ENCODE measurements at places on chromosomes 12 and 14.

DNA sequence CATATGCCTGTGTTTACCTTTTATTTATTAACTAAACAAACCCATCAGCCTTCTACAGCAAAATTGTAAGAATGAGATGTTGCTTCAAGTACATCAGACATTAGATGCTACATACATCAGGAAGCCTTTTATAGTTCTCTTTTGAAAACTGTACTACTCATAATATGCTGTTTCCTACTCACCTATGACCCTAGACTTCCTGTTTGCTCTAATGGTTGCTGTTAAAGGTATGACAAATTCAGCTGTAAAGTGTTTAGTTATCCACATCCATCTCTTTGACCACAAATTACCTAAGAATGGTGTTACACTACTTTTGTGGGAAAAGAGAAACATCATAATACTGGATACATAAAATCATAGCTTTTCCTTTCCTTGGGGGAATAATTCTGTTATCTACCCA, 220.0 kb downstream of the RAD51B start:
- no peak for DNase-seq

- DNase-seq, result no peak
Measured at GRCh38 chr14:53331247-53331646, 178.1 kb upstream of the DDHD1 start.

GRCh38 chr12:90268574-90268973, 559.9 kb upstream of the ATP2B1 start:
- no peak for DNase-seq

DNA sequence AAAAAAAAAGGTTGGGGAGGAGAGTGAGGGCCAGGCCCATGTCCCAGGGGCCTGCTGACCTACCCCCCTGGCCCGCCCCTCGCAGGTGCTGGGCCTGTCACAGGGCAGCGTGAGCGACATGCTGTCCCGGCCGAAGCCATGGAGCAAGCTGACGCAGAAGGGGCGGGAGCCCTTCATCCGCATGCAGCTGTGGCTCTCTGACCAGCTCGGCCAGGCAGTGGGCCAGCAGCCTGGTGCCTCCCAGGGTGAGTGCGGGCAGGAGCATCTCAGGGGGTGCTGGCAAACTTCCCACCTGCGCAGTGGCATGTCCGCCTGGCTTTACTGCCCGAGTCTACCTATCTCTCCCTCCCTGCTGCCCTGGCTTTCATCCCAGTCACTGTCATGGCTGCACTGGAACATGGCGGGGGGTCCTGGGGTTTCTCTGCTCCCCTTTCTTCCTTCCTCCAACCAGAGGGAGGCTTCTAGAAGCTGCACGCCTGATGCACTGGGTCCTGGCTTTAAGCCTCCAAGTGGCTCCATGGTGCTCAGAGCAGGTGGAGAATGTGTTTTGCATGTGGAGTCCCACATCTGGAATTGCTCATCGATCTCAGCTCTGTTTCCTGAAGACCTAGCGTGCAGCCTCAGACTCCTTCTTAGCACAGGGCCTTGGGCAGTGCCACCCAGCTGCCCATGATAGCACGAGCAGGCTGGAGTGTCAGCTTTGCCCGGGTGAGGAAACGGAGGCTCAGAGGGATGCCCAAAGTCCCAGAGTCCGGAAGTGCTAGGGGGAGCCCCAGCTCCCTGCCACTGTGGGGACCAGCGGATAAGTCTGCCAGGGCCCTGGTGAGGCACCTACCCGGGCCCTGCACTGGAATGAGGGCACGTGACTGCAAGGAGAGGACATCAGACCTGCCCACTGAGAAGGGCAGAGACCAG, 46.3 kb downstream of the PHETA1 start:
- DNase-seq, result peak; percentile 52

DNA sequence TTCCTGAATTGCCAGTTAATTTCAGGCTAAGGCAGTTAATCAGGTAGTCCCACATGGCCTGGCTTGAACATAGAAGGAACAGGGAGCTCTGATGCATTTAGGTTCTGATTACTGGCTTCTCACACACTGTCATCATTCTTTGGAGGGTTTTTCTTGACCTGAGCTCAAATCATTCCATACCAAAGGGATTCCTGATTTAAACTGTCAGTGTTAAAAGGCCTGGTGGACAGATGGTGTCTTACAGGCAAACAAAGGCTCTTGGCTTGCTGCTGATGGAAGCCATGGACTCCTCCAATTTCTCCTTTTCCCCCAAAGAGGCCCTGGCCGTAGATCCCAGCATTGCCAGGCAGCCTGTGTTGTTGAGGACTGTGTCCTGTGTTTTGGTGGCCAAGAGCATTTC, 30.2 kb downstream of the CACNA1C start:
- no peak for DNase-seq

DNA sequence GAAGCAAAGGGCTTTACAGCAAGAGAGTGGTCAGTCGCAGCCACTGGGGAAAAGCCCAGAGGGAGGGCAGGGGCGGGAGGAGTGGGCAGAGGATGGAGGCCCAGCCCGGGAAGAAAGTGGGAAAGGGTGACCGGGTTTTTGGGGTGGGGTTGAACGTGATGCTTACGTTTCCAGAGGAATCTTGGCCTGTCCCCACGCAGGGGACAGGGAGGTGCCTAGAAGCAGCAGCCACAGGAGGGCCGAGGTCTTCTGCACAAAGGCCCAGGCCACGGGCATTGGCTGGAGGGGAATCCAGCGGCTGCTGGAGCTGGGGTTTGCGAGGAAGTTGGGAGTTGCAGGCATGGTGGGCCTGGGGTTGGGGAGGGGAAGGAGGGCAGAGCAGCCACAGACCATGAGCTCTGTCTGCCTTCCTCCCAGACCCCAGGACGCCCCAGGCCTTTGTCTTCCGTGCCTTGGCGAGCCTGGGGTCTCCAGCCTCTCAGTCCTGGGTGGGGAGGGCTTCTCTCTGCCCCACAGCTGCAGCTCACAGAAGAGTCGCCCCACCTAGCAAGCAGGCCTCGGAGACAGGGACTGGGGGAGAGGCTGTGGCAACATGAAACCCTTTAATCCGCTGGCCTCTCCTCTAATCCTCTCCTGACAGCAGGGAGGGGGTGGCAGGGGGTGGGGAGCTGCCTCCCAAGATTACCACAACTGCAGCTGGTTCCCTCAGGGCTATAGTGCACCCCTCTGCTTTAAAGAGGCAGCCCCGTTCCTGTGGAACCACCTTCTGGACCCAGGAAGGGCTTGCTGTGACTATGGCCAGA, at the start of gene CACNA2D4:
Gene CACNA2D4, minus strand, starts transcription at position 572 of the 803 bp plus-strand sequence. Its CDS starts 179 bp downstream, at position 393.
- no peak for DNase-seq

GRCh38 chr12:48023386-48023785, 19.1 kb upstream of the COL2A1 start:
- DNase-seq, result peak; percentile 67

- DNase-seq, result no peak
Measured at GRCh38 chr14:64779472-64779871, 75.2 kb downstream of the PLEKHG3 start.

- DNase-seq, result no peak
Measured at GRCh38 chr12:27429606-27430005, 16.9 kb upstream of the SMCO2 start.

DNA sequence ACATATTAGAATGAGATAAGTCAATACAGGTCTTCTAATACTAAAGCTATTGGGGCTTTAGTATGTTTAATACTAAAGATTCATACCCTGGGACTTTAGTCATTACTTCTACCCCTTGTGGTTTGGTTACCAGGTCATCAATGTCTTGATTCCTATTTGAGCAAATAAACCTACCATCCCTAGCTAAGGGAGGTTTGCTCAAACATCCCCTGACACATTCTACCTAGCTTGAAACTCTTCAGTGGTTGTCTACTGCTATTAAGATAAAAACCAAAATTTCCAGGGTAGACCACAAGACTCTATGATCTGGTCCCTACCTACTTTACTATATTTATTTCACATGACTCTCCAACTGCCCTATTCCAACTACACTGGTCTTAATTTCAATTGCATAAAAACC, 7.3 kb upstream of the C2CD5 start:
- no peak for DNase-seq

DNA sequence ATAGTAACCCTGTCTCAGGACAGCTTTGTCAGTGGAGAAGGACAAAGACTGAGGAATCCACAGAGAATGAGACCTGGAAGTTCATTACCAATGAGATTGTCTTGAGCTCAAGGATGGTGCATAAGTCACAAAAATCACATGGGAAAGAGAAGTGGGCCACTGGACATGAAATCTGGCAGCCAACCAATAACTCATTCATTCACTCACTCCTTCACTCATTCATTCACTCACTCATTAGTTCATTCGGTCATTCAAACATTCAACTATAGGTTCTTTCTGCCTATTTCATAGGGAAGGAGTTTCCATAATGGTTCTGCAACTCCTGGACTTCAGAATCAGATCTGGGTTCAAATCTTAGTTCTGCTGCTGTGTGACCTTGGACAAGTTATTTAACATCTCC, 18.2 kb upstream of the WSCD2 start:
- DNase-seq, result no peak

- DNase-seq, result no peak
Measured at GRCh38 chr12:112362310-112362709, 19.9 kb downstream of the HECTD4 start.

DNA sequence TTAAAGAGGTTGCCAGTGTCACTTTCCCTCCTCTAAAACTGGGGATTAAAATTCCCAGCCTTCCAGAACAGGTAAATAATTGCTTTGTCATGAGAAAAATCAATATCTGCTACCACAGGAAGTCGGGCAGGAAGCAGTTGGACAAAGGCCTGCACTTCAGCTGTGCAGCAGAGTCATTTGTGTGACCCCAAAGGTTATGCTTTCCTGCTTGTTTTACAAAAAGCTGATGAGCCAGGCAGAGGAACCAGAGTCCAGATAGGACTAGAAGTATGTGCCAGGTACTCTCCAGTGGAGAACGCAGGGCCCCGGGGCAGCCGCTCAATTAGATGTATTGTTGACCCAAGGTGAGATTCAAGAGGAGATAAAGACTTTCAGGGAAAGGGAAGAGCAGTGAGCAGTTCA, 117.1 kb upstream of the FRMD6 start:
- DNase-seq, result peak; percentile 68

DNA sequence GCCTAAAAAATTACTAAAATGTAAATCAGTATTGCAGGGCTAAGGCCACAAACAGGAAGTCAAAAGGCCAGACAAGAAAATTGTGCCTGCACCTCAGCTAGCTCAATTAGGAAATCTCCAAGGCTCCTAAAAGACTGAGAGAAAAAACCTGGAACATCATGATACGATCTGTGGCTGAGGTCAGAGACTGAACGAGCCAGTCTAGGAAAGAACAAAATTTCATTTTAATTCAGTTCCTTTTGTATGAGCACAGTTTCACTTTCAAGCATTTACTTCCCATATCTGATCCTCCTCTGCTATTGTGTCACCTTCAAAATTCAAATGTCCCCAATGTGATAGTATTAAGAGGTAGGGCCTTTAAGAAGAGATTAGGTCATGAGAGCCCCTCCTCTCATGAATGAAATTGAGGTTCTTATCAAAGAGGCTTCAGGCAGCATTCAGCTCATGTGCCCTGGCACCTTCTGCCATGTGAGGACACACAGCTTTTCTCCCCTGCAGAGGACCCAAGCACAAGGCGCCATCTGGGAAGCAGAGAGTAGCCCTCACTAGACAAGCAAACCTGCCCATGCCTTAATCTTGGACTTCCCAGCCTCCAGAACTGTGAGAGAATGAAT, 14.8 kb downstream of the PRKAB1 start:
- no peak for DNase-seq

DNA sequence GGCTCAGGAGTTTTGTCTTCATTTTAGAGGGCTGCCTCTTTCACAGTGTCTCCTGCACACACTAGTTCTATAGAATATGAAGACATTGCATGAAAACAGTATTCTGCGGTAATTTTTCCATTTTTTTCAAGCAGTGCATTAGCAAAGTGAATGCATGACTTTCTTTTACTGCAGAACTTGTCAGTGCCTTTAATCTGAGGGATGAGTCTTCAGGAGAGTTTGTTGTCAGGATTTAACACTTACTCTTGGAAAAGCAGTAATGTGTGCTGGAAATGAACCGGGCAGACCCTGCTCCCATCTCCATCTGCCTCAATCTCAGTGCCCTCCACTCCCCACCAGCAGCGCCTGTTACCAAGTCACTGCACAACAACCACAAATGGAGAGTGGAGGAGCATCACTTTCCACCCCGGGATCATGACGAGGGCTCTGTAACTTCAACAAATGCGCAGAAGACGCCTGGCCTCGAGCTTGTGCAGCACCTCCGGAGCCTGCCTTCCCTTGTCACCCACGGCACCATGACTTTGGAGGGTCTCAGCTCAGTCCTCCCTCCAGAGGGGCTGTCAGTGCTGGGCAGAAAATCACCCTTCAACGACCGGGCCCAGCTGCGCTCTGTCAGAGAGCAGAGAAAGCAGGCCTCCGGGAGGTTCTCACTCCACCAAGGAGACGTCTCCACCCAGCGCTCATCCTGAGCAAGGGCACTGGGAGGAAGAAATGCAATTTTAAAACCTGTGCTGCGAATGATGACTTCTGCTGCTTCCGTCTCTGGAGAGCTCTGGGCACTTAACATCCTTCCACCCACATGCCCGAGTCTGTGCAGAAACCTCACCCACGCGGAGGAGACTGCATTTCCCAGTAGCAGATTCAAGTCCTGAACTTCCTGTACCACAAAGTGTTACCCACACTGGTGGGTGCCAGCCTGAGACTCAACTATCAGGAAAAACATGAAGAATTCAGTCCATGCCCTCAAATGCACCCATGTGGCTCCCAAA, 255.7 kb downstream of the ADGRD1 start:
- DNase-seq, result no peak

- DNase-seq, result no peak
Measured at GRCh38 chr12:46669720-46670119, 156.1 kb downstream of the SLC38A4 start.

GRCh38 chr12:64122154-64122553, 99.9 kb downstream of the KICS2 start:
- no peak for DNase-seq

DNA sequence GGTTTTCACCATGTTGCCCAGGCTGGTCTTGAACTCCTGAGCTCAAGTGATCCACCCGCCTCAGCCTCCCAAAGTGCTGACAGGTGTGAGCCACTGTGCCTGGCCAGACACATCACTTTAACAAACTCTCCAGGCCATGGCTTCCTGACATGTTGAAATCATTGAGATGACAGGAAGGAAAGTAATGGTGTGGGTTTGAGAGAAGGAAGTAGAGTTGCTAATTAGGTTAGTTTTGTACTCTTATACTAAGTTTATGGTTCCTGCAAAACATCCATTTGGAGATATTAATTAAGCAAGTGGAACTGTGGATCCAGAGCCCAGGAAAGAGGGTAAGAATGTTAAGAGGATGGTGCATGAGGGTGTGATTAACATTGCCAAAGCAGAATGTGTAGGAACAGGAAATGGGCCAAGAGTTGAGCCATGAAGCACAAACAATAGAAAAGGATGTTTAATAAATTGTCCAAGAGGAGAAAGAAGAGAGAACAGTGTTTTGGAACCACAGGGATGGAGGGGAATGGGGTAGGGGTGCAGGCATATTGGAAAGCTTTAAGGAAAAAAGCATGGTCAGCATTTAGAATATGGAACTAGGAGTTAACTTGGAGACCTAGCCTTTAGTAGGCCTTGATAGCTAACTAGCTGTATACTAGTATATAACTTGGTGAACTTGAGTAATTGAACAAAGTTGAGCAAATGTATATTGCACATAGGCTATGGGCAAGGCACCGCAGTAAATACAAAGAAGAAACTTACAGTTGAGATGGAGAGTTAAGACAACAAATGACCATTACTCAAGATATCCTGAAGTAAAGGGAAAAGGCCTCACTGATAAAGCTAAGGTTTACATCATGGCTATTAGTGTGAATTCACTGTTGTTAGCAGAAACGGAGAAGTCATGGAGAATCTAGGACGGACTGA, 91.3 kb upstream of the DNM1L start:
- no peak for DNase-seq

Data from NCI-H1417 (cell line).